ENCODE measurements at places on chromosomes 7 and 10.

- no peak for DNase-seq
Observed at GRCh38 chr7:38656968-38657367, 25.8 kb upstream of the AMPH start.

- no peak for DNase-seq
Observed at GRCh38 chr7:98877692-98878364, 504 bp upstream of the TRRAP start.

- peak; percentile 53 for DNase-seq
Observed at GRCh38 chr10:29621161-29621560, 13.6 kb downstream of the SVIL start.

GRCh38 chr7:162632-163297 is 29.6 kb upstream of the FAM20C start:
- peak; percentile 86 for DNase-seq

DNA sequence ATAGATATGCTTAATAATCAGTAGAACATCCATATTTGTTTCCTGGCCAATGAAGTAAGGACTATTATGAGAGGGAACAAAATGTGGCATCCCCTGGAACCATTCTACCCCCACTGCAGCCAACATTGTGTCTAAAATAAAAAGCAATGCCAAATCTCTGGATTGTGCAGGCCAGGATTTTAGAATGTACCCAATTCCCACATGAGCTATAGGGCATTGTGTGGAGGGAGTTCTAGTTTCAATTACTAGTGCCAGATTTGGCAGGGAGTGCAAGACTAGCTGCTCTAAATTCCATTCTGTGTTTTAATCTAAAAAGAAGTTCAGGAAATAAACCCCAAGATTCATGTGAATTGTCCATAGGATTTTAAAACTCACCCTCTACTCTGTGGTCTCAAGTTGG is 112.3 kb downstream of the HGF start:
- peak; percentile 39 for DNase-seq

GRCh38 chr7:157444011-157444842 is 107.4 kb downstream of the DNAJB6 start:
- peak; percentile 79 for DNase-seq

DNA sequence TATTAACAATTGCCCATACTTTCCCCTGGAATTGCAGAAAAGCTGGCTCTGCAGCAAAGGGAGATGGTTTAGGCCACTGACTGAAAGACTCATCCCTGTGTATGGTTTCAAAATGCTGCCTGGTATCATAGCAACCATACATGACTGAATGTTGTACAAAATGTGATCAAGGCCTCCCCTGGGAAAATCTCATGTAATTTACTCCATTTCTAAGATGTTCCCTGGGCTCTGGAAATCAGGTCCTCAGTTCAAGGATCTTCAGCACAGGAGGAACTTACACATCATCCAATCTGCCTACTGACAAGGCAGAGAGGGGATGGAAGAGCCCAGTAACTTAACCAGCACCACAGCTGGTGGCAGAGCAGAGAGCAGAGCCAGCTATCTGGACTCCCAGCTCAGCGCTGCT is 111.8 kb downstream of the JAZF1 start:
- DNase-seq, result peak; percentile 65

DNA sequence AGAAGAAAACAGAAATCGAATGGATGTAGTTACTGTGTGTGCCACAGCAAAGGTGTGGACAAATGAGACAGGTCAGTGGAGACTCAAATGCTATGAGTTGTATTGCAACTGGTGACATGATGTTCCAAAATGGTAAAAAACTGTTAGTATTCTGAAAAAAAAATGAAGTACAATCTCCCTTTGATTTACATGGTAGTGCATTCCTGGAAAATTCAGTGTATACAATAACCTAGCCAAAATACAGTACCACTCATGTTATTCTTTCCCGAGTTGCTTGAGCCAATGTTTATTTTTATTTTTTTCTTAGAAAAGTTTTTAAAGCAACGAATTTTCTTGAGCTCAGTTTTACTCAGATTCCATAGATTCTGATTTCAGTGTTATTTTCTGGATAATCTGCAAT is 47.7 kb upstream of the ODAD2 start:
- no peak for DNase-seq

GRCh38 chr10:77504196-77504872 is 133.3 kb downstream of the KCNMA1 start:
- no peak for DNase-seq

DNA sequence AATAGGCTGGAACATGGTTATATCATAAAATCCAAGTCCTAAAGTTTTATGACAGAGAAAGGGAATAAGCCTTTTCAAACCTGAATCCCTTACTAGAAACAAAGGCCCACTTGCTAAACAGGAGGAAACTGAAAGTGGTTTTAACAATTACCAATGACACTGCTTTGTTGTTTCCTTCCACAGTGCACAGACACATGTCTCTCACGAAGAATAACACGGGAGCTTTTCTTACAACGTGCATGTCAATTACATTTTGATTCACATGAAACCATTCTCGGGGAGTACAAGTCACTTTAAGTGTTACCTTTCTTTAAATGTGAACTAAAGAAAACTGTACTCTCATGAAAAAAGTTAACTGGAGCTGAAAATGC is 1.4 kb downstream of the MRPS33 start:
- no peak for DNase-seq

- no peak for DNase-seq
Observed at GRCh38 chr10:4643471-4643870, 182.5 kb upstream of the AKR1E2 start.

GRCh38 chr7:46315891-46316290 is 394.8 kb upstream of the IGFBP3 start:
- DNase-seq, result no peak

DNA sequence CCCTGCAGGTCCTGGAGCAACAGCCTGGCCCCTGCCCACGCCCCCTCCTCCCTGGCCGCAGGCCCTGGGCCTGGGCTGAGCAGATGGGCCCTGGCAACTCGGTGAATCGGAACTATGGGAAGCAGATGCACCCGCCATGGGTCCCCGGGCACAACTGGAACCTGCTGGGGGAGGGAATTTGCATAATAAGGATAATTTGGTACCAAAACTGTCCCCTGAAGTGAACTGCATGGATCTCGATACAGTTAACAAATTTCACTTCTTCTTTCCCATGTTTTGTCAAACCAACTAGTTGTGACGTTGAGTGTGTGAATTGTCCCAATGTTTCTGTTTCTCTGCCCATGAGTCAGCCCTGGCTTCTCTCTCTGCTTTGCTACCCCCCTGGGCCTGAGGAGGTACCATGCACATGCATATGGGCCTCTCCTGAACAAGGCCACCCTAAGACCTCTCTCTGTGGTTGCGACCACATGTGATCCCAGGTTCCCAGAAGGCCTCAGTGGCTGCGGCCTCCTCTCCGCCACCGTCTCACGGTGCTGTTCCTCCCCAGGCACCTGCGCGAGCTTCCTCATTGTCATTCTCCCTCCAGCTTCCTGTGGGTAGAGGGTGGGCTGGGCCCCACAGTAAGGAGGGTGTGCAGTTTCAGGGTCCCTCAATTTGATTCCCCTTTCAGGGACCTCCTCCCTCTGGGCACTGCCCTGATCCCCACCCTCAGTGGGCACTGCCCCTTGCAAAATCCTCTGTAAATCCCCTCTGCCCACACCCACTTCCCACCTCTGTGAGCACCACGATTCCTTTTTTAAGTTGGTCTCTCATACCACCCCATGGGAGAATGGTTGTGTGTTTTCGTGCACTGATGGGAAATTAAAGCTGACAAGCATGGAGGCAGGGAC is 40.0 kb downstream of the FIGNL1 start:
- DNase-seq, result no peak

All from osteoblast (primary cell).